Effector memory CD8-positive, alpha-beta T cell (primary cell): ENCODE measurements at places on chromosomes 16 and 17.

- no peaks in the 10 kb centered on the region for H3K27me3 ChIP-seq
- H3K36me3 ChIP-seq = peaks cover 12% of the 10 kb centered on the region
- peak overlapping the region; percentile 78 for H3K27ac ChIP-seq
- DNase-seq = no peak
- H3K4me3 ChIP-seq = no peak overlapping the region
- peaks cover 8% of the 10 kb centered on the region for H3K4me1 ChIP-seq
Observed at GRCh38 chr17:28173801-28174200, 131.3 kb downstream of the NLK start.

DNA sequence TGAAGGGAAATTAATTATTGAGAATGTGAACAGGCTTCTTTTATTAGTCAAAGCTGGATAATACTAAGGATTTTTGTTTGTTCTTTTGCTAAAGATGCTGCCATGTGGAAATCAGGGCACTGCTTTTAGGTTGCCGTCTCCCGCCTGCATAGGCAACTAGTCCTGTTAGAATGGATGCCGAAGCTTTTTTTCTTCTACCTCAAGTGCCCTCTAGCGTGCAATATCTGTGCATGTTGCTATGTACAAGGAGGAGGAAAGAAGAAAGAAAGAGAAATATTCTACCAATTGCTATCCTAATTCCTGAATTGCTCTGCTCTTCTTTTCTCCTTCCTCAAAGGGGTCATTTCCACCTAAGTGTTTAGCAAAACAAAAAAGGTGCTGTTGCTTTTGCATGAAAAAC, 5.2 kb upstream of the CDH8 start:
- no peaks in the 10 kb centered on the region for H3K4me1 ChIP-seq
- H3K27me3 ChIP-seq = no peaks in the 10 kb centered on the region
- DNase-seq = no peak
- H3K27ac ChIP-seq = no peak overlapping the region
- no peaks in the 10 kb centered on the region for H3K36me3 ChIP-seq

DNA sequence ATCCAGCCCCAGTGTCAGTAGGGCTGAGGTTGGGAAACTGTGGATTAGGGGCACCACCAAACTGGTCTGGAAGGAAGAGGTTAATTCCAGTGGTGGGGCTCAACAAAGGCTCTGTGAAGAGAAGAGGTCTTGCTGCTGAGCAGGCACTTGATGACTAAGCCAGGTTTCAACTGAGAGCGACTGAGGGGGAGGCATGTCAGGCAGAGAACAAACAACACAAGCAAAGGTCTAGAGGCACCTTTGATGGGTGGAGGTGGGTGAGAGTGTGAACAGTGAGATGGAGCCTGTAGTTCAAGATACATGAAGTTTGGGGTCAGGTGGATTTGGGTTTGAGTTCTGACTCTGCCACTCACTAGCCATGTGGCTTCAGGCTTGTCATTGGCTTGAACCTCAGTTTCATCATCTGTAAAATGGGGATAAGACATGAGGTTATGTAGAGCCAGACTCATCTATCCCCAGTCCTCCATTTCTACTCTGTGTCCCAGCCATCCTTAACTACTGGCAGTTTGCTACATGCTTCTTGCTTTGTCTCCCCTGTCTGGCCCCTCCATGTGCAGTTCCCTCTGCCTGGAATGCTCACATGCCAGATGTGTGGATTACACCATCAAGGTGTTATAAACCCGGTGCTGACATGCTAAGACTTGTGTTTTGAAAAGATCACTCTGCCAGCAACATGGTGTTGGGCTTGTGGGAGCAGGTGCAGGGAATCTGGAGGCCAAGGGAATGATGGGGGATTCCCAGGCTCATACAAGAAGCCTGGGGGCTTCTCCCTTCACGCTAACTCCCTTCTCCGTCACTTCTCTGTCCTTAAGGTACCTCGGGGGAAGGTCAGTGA, 3.0 kb upstream of the RMI2 start:
- H3K4me3 ChIP-seq = no peak overlapping the region
- no peaks in the 10 kb centered on the region for H3K27me3 ChIP-seq
- H3K4me1 ChIP-seq = peaks cover 5% of the 10 kb centered on the region
- peaks cover 11% of the 10 kb centered on the region for H3K36me3 ChIP-seq
- no peak for DNase-seq

DNA sequence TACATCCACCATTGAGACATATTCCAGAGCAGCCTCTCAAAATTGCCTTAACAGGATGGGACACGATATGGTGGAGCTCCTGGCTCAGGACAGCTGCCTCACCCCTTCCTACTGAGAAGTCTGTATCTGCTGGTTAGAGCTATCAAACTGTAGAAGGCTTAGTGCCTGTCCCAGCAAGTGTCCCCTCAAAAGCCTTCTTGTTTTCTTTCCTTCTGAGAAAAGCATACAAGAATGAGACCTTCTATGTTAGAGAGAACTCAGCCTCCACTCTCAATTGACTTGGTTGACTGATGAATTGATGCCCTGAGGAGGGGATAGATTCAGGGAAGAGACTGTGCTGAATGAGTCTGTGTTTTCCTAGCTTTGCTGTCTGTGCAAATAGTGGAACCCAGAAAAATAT, 2020.9 kb downstream of the TP53TG3F start:
- H3K27me3 ChIP-seq = no peaks in the 10 kb centered on the region
- H3K4me3 ChIP-seq = no peak overlapping the region
- no peaks in the 10 kb centered on the region for H3K36me3 ChIP-seq
- no peak overlapping the region for H3K27ac ChIP-seq
